T-cell (primary cell): ENCODE measurements at places on chromosomes 1 and 21.

DNA sequence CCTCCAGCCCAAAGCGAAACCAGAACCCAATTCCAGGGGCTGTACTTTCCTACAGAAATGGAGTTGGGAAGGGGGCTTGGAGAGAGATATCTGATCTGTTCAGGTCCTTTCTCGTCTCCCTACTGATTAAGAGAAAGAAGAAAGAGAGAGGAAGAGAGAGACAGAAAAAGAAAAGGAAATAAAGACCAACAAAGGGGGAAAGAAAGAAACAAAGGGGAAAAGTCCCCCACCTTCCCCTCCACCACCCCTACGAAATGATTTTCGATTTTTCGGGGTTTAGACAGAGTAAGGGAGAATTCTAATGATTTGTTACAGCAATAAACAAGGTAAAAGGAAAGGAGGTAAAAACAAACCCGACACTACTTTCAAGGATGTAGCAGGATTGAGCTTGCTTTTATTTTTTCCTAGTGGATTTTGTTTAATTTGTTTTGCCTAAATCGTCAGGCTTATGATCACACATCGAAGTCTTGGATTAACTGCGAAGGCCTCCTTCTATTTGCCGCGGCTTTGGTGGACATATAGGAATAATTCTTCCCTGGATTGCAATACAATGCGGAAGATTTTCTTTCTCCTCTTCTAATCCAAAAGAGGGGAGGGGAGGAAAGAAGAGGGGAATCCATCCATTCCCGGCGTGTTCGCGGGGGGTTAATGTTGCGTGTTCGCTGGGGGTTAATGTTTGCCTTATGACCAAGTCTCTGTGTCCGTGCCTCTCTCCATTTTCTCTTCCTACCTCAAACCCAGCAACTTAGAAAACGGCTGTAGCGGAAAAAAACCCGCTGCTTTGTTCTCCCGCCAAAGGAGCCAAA lies 1.9 kb downstream of the TAL1 start:
- DNase-seq = no peak

- no peak for DNase-seq
These were observed 72.8 kb upstream of the BCL10 start for GRCh38 chr1:85349224-85349623.

DNA sequence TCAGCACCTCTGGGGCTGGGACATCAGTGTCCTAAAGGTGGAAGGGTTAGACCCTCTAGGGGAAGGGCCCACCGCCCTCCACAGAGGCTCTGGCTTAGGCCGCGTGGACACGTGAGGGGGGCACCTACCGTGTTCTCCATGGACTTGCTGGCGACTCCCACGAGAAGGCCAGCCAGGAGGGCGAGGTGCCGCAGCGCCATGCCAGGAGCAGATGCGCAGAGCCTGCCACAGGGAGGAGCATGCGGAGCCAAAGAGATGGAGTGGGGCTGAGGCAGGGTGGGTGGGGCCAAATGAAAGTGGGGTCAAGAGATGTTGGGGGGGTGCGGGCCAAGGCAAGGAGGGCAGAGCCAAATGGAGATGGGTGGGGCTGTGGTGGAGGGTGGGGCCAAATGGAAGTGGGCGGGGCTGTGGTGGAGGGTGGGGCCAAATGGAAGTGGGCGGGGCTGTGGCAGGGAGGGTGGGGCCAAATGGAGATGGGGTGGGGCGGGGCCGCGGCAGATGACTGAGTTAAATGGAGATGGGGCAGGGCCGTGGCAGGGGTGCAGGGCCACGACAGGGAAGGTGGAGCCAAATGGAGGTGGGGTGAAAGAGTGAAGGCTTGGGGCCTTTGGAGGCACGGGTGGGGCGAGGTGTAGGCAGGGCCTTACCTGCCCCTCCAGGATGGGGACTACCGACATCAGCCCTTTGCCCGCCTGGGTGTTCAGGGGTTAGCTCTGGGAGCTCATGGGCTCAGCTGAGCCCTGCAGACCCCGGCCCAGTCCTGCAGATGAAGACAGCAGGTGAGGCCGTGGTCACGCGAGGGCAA lies 17.4 kb upstream of the RNF223 start:
- DNase-seq = no peak

DNA sequence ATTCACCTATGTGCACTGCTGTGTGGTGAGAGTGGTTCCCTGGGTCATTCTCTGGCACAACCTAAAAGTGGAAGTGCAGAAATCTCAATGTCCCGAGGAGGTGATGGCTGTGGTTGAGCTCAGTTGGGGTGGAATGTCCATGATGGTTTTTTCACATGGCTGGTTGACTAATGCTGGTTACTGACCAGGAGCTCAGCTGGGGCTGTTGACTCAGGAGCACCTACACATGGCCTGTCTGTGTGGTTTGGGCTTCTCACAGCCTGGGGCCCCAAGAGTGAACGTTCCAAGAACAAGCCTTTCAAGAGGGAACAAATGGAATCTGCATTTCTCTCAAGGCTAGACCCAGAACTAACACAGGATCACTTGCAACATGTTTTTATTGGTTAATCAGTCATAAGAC lies 6.4 kb upstream of the KANK4 start:
- DNase-seq = no peak

GRCh38 chr1:115364046-115364779 lies 26.2 kb upstream of the NGF start:
- no peak for DNase-seq

GRCh38 chr1:192086644-192087043 lies 71.6 kb upstream of the RGS18 start:
- no peak for DNase-seq

- DNase-seq = no peak
These were observed 471.7 kb upstream of the B3GALT2 start for GRCh38 chr1:193658081-193658480.

- no peak for DNase-seq
These were observed 52.6 kb upstream of the RC3H1 start for GRCh38 chr1:174074757-174075156.

GRCh38 chr1:198636391-198636790 lies 2.4 kb upstream of the PTPRC start:
- DNase-seq = no peak

GRCh38 chr1:17653728-17654351 lies 101.3 kb upstream of the ACTL8 start:
- DNase-seq = no peak
